ENCODE measurements at places on chromosomes 12 and 14.

DNA sequence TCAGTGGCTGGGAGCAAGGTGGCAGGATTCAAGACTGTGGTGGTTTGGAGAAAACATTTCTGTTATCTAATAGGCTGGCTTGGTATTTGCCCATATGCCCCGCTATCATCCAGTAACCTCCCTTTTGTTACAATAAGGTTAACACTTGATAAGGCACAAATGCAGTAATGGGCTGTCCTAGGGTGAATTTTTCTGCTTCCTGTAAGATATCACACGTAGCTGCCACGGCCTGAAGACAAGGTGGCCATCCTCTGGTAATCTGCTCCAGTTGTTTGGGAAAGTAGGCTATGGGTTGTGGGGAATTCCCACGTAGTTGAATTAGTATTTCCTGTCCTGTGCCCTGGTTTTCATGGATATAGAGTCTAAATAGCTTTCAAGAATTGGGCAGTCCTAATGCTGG lies 23.1 kb downstream of the ANG start:
- DNase-seq = no peak

- no peak for DNase-seq
Measured at GRCh38 chr12:46930101-46930500, 104.3 kb upstream of the SLC38A4 start.

DNA sequence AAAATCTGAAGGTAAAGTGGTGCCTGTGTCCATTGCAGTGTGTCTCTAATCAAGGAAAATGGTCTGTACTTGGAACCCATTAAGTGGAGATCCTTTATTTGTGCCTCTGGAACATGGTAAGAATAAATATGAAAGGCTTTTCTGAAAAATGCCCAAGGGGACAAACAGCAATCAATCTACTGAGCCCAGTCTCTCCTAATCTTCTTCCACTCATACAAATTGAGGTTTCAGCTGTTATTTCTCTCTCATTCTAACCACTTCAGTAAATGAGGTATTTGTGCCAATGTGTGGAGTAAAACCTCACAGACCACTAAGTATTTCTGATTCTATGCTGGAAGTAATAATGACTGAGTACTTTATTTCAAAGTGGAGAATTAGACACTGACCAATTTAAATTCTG lies 82.3 kb upstream of the ST8SIA1 start:
- DNase-seq = no peak

- DNase-seq = no peak
Measured at GRCh38 chr12:96361074-96361473, 39.2 kb downstream of the CDK17 start.

DNA sequence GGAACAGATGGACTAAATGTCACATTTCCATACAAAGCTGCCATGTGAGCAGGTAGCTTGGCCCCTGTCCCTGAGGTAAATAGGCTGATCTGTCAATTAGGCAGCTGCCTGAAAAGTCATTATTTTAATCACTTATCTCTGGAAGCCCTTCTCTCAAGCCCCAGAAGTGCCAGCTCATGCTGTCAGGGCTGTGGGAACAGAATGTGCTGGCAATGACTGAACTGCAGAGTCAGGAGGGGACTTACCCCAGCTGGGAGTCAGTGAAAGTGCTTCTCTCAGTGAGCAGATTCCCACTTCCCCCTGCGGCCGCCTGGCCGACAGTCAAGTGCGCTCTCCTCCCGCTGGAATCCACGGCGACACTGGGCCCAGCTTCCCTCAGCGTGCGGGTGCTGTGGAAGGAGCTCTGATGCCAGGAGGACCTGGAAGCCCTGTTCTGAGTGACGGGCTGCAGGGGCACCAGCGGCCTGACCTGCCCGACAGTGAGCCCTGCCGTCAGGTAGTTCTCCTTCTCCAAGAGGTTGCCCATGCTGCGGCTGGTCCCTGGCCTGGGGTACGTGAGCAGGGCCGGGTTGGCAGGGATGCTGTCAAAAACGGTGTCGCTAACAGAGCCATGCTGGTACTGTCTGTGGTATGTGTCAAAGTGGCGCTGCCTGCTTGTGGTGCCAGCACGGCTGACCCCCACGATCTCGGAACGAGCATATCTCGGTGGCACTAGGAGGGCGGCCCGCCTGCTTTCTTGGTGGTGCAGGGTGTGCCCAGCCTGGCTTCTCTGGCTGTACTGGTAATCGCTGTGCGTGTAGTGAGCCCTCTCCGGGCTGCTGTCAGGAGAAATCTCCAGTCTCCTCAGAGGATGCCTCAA lies 18.7 kb downstream of the PKP2 start:
- DNase-seq = no peak

DNA sequence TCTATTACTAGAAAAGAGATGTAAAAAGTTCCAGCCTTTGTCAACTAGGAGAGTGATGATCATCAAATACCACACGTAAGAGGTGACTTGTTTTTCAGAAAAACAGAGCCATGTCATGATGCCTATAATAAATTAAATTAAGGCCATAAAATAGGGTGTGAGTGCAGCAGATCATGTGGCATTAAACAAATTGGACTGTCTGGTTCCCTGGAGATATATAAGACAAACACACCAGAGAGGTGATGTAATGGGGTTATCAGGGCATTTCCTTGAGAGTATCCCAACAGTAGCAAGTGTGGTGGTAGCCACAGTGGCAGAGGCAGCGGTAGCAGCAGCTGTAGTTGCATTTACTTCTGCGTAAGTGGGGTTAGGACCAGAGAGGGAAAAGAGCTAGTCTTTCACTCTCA lies 14.6 kb upstream of the GALNT6 start:
- DNase-seq = no peak

- DNase-seq = no peak
Measured at GRCh38 chr14:34931206-34931605, 51.6 kb upstream of the SRP54 start.

DNA sequence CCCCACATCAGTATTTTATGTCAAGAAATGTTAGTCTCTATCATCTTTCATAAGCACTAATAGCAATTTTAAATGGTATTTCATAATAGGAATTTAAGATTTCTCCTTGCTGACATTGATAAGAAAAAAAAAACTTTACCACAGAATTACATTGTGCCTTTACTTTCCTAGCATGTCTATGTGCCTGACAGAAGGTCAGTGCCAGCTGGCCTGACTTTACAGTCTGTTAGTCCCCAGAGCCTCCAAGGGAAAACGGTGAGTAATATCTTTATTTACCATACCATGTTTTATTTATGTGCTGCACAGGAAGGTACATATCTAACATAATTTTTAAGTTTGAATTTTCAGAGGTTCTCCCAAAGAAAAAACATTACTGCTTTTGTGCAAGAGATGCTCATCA lies 152.0 kb upstream of the AEBP2 start:
- no peak for DNase-seq

DNA sequence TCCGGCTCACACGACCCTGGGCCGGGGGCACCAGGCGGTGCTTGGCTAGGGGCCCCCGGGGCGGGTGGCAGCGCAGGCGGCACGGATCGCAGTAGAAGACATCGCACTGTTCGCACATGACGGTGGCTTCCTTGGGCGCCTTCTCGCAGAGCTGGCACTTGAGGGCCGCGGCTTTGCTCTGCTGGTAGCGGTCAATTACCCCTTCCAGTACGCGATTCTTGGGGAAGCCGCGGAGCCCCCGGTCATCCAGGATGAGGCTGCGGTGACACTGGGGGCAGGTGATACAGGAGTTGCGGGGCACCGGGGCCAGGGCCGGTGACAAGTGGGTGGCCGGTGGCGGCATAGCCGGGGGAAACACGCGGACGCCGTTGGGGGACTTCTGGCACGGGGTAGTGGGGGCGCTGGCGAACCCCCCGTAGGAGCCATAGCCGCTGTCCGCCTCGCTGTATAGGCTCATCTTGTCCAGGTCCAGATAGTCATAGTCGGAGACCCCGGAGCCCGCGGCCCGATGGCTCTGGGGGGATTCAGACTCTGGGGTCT lies 553 bp downstream of the TRIM9 start:
- DNase-seq = no peak

DNA sequence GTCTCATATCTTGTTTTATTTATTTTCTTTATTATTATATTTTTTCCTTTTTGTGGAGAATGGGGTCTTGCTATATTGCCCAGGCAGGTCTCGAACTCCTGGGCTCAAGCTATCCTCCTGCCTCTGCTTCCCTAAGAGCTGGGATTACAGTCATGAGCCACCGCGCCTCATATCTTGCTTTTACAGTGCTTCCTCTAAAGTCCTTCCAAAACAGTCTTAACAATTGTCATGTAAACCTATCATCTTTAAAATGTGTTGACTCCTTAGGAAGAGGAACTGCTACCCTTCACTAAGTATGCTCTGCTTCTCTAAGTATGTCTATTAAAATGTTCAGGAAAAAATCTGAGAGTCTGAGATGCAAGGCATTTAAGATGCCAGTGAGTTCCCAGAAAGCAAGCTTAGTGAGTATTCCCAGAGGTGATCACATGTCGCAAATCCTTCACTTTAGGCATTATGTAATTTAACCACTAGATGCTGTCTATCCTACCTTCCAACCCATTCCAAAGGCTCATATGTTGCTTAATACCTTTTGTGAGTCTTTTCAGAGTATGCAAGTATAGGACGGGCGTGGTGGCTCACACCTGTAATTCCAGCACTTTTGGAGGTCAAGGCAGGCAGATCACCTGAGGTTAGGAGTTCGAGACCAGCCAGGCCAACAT lies 19.7 kb upstream of the FOXJ2 start:
- no peak for DNase-seq
